Pons (tissue), 1 donor: ENCODE measurements at places on chromosomes 12 and 14.
A peak's percentile ranks its signal among the peaks of the same experiment; 100 is the strongest.

GRCh38 chr12:546920-547845 lies 87.4 kb downstream of the B4GALNT3 start:
- DNase-seq, result peak; percentile 53

GRCh38 chr12:58794859-58795258 lies 125.4 kb downstream of the LRIG3 start:
- DNase-seq, result no peak

GRCh38 chr14:22898302-22899090 lies 15.5 kb downstream of the REM2 start:
- no peak for DNase-seq

DNA sequence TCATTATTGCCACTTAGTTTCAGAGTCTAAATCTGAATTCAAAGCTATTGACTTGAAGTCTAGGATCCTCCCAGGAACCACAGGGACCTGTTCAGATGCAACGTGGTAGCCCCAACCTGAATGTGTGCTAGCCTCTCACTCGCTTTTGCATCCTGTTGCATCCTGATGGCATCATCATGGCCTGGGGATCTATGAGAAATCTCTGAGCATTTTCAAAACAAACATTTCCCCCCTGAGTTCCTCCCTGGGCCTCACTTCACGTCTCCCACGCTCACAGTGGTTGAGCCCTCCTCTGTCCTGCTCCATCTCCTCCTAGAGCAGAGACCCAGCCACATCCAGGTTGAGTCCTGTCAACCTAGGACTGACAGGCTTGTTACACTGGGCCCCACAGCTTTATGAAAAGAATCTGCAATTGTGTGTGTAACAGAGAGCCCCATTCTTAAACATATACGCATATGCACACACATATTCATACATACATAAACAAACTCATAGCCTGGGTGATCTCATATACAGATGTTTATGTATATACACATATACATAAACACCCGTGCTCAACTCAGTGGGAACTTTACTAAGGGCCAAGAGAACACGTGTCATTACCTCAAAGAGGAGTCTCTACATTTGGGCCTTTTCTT lies 5.4 kb upstream of the KRT72 start:
- no peak for DNase-seq

- no peak for DNase-seq
Measured at GRCh38 chr12:60752589-60752988, 1156.8 kb downstream of the SLC16A7 start.

GRCh38 chr12:5871741-5872140 lies 73.3 kb downstream of the ANO2 start:
- DNase-seq, result no peak

DNA sequence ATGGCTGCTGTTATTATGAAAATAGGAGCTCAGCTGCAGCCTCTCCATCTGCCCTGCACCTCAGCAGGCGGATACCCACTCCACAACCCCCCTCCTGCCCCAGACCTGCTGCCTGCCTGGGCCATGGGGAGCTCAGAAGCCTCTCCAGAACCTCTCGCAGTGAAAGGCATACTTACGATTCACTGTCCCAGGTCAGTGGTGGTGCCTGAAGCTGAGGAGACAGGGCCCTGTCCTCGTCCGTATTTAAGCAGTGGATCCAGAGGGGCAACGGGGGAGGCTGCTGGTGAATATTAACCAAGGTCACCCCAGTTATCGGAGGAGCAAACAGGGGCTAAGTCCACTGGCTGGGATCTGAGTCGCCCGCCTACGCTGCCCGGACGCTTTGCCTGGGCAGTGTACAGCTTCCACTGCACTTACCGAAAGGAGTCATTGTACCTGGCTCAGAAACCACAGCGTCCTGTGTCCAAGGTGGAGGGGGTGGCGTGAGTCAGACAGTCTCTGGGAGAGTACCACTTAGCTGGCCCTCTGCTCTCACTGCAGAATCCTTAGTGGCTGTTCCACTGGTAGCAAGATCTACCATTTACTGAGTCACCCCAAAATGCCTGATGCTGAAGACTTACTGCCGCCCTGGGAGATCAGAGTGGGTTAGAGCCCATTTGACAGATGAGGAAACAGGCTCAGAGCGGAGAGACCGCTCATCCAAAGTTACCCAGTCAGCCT lies at the start of gene SERPINA1:
TSS of gene SERPINA1 (minus strand) at position 219 of the 720 bp plus-strand sequence. CDS start 5,365 bp downstream, outside the sequence.
- DNase-seq, result no peak

DNA sequence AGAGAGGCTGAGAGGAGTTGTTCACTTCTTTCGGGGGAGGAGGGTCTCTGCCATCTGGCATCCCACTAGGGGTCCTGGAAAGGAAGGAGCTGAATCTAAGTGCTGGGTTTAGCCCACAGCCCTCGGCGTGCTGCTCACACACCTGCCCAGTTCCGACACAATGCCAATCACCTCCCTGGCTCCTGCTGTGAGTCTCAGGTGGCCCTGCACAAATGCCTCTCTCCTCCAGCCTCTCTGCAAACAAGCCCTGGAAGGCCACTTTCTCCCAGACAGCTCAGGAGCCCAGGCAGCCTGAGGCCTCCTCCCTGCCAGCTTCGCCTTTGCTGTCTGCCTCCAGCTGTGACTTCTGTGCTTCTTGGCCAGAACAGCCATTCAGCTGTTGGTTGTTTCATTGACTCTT lies 51.2 kb downstream of the SMIM41 start:
- no peak for DNase-seq

DNA sequence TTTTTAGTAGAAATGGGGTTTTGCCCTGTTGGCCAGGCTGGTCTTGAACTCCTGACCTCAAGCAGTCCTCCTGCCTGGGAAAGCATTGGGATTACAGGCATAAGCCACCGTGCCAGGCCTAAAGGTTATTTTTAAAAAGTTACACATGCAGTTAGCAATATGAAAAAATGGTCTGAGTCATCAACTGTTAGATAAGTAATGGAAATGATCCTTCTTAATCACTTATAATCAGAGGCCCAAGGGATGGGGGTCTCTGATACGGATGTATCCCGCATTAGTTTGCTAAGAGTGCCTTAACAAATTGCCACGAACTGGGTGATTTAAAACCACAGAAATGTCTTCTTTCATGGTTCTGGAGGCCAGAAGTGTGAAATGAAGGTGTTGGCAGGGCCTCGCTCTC lies 54.1 kb upstream of the FERMT2 start:
- DNase-seq, result no peak

DNA sequence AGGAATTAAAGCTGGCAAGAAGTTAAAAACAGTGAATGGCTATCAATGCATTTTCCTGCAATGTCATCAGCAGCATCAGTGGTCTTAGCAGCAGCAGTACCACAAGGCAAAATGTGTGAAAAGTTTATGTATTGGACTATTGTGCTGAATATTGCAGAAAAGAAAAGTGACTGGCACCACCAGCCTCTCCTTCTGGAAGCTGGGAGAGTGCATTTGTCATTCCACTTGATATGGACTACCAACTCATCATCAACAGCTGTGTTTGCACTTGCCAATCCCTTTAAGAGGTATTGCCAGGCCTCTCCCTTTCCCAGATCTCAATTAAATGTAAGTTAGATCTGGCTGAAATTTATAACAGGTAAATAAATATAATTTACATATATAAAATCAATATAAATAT lies 151.0 kb upstream of the GZMB start:
- DNase-seq, result peak; percentile 84
